ENCODE measurements at places on chromosomes 12 and 14.

- DNase-seq: no peak
These were observed 5.6 kb upstream of the NPAS3 start for GRCh38 chr14:32932914-32933628.

DNA sequence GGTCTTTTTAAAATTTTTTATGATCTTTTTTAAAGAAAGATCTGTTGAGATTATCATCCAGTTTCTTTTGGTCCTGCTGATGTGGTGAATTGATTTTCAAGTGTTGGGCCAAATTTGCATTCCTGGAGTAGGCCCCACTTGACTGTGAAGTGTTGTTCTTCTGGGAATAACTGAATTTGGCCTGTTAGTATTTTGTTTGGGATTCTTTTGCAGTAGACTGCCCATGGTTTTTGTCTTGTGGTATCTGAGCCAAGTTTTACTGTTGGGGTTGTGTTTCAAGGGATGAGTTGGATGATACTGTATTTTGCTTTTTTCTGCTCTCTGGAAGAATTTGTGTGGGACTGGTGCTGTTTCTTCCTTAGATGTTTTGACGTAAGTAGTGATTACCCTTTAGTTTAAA is 4.0 kb upstream of the SYCP3 start:
- DNase-seq: no peak

GRCh38 chr12:42237052-42237852 is 796 bp downstream of the YAF2 start:
- peak; percentile 80 for DNase-seq

DNA sequence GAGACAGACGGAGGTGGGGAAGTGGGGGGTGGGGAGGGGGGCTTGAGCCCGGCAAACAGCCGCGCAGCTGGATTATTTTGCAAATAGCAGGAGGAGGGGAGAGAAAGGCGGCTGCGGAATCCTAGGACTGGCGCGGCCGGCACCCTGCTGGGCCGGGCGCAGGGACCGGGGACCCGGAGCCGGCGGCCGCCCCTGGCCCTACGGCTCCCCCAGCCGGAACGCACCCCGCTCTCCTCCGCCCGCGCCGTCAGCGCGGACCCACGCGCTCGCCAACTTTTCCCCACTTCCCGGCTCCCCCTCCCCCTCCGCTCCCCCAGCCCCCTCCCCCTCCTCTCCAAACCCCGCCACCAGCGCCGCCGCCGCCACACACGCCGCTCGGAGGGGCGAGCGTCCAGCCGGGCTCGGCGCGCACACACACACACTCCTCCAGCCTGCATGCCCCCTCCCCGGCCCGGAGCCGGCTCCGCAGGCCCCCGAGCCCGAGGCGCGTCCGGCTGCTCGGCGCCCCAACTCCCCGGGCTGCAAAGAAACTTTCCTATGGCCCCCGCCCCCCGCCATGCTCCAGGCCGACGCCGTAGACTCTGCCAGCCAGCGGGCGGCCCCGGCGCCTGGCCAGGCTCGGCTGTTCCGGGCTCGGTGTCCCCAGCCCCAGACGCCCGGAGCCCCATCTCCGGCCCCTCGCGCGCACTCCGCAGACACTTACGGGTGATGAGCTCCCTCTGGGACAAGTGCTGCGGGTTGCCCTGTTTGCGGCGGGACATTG is 1.4 kb downstream of the BCL11B start:
- DNase-seq: no peak

DNA sequence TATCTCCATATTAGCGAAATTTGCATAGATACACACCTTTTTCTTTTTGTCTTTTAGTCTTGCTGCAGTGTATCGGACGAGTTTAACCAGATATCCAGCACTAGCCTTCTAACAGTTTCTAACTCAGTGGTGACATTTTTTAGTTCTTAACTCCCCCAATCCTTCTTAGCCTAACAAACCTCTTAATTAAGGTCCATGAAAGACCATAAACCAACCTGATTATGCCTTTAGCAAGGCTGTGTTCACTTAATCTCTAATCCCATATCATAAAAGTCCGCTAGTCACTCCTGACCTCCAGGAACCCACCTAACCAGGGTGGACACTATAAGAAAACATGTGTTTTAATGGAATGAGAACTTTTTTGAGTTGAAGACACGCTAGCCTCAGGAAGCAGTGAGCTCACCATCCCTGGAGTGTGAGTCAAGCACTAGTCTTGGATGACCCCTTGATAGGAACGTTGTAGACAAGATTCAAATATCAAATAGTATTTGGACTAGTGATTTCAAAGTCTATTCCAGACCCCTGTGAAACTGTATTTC is 9.5 kb downstream of the CDKN1B start:
- DNase-seq: no peak

- DNase-seq: no peak
These were observed 68.5 kb downstream of the NKX2-1 start for GRCh38 chr14:36451310-36452065.

DNA sequence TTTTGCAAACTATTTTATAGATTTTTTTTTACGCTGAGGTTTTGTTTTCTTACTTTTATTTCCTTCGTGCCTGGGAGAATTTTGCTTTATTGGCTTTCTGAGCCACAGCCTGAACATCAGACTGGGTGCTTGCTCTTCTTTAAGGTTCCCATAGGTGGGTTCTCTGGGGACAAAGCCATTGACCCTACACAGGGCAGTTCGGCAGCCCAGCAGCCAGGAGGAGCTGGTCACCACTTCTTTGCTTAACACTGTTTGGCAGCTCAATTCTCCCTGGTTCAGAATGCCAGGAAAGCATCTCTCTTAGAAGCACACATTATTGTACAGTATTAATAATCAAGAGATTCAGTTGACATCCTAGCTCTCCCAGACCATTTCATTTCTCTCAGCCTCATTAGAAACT is 140.8 kb upstream of the NEDD1 start:
- no peak for DNase-seq

DNA sequence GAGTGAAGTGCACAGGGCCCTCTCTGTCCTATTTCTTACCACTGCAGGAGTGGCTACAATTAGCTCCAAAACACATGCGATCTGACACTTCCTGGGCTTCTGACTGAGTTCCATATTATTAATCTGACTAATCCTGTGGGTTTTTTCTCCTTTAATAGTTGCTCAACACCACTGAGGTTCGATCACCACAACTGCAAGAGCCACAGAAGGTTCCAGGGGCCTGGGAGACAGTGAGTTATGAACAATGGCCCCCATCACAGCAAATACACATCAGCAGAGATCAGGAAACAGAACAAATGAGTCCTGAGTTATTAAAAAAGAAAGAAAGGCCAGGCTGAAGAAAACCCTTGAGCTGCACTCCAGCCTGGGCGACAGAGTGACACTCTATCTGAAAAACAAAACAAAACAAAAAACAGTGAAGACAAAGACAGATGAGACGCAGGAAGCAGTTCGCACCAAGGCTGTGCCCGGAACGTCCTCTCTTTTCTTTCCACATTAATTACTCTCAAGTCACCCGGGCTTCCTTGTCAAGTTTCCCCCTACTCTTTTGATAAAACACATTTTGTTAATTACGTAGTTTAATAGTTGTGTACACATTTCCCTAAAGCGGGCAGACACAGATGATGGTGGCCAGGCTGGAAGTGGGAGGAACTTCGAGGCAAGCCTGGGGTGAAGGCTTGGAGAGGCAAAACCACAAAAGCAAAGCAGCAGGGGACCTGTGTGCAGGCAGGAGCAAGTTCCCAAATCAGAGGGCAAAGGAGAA is 42.7 kb downstream of the CDC42BPB start:
- peak; percentile 66 for DNase-seq

DNA sequence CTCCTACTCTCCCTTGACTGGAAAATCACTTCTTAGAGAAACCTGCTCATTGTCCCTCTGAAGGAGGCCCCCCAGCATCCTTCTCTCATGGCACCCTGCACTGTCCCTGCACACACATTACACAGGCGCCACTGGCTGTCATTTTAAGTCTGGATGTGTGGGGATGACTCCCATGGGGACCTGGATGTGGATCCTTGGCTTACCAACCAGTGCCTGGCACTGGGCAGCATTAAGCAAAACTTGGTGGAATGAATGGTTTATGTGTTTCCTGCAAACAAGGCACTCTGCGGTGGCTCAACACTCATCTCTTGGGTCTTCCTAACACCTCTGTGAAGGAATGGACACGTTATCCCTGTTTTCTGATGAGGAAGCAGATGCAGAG is 162.4 kb downstream of the RBM19 start:
- DNase-seq: no peak

DNA sequence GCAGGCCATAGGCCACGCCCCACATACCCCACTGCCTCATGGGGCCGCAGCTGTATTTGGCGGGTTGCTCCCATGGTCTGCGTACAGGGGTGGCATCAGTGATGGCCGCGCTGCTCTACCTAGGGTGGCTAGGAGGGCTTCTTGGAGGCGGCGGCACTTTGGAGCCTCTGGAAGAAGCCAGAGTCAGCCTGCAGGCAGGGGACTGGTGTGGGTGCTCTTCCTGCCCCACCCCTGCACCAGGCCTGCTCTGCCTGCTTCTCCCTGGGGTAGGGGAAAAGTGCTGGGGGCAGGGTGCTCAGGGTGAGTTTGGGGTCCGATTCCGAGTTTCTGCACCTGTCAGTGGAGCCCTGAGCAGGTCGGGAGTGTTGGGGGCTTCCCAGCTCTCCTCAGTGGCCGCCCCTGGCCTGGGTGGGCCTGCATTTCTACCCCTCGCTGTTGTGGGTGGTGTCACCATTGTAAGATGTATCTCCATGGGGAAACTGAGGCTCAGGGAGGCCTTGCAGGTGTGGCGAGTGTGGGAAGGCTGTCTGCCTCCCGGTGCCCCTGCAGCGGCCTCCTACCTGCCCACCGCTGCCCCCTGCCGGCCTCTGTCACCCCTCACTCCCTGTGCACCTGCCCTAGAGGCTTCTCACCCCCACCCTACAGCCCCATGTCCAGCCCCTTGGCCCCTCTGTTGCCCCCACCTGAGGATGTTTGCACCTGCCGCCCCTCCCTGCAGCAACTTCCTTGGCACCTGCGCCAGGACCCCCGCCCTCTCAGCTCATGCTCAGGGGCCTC is 5.5 kb downstream of the CEP170B start:
- DNase-seq: no peak

DNA sequence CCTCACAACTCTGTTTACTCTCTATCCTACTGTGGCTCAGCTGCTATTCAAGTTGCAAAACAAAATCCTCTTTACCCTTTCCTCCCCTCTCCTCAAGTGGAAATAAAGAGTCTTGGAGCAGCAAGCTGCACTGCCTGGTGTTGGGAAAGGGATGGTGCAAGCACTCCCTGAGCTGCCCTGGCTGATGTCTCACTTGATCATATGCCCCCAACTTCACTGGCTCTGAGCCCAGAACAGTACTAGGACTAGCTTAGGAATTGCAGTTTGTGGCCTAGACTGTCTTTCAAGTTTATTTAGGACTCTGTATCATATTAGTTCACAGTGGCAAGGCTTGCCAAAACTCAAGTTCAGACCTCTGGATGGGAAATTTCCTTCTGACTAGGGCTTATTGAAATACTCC is 1683.8 kb upstream of the SEL1L start:
- DNase-seq: no peak

- DNase-seq: no peak
These were observed 181.2 kb downstream of the PRKCH start for GRCh38 chr14:61502459-61503093.

GRCh38 chr12:77751939-77752338 is 78.8 kb upstream of the NAV3 start:
- DNase-seq: no peak

DNA sequence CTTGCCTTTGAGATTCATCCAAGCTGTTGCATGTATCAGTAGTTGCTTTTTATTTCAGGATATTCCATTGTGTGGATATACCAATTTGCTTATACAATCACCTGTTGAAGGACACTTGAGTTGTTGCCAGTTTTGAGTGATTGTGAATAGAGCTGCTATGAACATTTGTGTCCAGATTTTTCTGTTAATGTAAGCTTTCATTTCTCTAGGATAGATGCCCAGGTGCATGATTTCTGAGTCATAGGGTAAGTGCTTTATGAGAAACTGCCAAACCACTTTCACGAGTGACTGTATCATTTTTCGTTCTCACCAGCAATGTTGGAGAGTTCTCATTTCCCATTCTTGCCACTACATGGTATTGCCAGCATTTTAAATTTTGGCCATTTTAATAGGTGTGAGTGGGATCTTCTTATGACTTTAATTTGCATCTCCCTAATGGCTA is 434.6 kb upstream of the RGS6 start:
- no peak for DNase-seq

GRCh38 chr14:30935445-30935844 is 61.1 kb downstream of the COCH start:
- DNase-seq: no peak

- no peak for DNase-seq
These were observed 87.2 kb downstream of the C12orf75 start for GRCh38 chr12:105417732-105418131.

DNA sequence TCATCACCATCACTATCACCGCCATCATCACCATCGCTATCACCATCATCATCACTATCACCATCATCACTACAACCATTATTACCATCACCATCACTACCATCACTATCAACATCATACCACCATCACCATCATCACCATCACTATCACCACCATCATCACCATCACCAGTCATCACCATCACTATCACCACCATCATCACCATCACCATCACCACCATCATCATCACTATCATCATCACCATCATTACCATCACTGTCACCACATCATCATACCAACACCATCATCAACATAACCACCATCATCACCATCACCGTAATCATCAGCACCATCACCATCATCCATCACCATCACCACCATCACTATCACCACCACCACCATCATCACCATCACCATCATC is 213.8 kb downstream of the ALG10 start:
- no peak for DNase-seq

- no peak for DNase-seq
These were observed 34.3 kb upstream of the TXNRD1 start for GRCh38 chr12:104181313-104181712.

DNA sequence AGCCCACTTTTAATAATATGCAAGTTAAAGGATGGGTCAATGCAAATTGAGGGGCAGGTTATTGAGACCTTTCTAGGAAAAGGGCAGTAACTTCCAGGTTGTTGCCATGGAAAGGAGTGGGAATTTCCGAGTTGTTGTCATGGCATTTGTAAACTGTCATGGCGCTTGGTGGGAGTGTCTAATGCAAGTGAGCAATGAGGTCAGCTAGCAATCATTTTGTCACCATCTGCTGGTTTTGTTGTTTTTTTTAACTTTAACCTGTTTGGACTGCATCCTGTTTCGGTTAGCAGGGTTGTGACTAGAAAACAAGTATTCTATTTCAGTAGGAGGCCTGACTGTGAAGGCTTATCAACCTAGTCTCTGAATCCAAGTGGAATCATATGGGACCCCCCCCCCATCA is 85.8 kb upstream of the TSPAN11 start:
- DNase-seq: no peak

Measured in inflammatory macrophage (primary cell).